AG08396 (cell line): ENCODE measurements at places on chromosomes 5 and 9.

GRCh38 chr5:121899346-121899745 is 47.7 kb downstream of the FTMT start:
- DNase-seq, result no peak

GRCh38 chr9:68560071-68560844 is 19.6 kb upstream of the TMEM252 start:
- DNase-seq, result peak; percentile 20

DNA sequence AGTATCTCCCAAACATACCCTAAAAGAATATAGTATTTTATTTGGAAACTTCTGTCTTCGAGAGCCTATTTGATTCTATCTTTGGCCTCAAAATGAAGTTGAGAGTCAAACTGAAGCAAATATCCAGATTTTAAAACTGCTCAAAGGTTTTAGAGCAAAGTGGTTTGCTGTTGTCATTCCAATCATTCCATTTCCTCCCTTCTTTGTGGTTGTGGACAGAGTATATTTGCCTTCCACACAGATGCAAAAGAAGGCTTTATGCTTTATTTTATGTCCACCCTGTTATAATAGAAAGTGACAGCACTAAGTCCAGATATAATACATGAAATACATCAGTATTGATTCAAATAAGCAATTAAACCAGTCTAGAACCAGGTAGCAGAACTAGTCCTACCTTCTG is 12.4 kb downstream of the GZMK start:
- DNase-seq, result peak; percentile 31

DNA sequence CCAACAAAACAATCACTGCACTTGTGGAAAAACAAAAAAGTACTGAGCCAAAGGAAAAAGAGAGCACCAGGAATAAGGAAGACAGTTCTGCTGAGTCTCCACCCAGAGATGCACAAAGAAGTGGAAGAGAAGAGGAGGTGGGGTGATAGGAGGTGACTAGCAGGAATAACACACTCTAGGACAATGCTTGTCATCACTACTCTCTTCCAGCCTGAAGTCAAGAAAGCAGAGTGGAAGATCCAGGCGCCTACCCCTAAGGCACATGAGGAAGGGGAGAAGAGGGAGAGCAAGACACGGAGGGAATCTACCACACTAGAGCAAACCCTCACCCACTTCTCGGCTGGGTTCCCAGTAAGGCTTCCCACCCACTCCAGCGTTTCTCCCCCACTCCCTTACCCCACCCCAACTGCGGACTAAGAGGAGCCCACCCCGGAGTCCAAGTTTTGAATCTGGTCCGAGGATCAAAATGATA is 1.7 kb downstream of the SLIT3 start:
- no peak for DNase-seq

GRCh38 chr5:175614861-175615260 is 43.0 kb upstream of the HRH2 start:
- DNase-seq, result no peak
